ENCODE measurements at places on chromosomes 16 and 17.

- no peak for DNase-seq
Measured at GRCh38 chr17:37839196-37839978, 84.8 kb upstream of the TBC1D3K start.

- no peak for DNase-seq
Measured at GRCh38 chr16:81008505-81008789, 1.4 kb downstream of the CENPN start.

DNA sequence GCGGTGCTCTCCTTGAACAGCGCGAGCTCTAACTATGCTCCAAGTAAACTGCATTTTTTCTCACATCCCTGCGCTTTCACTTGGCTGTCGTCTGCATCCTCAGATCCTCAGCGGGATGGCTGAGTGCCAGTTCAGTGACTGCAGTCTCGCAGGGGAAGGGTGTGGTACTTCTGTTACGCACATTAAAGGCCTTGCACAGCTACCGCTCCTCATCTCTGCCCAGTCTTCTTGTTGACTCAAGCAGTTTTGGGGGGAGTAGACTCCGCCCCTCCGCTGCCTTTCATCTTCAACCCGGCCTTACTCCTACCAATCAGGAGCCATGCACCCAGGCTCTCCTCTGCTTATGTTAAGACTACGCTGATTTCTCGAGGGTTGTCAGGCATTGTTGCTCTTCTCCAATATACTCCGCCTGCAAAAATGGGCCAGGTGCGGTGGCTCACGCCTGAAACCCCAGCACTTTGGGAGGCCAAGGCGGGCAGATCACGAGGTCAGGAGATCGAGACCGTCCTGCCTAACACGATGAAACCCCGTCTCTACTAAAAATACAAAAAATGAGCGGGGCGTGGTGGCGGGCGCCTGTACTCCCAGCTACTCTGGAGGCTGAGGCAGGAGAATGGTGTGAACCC lies 10.0 kb downstream of the ATP5PD start:
- DNase-seq, result peak; percentile 90

DNA sequence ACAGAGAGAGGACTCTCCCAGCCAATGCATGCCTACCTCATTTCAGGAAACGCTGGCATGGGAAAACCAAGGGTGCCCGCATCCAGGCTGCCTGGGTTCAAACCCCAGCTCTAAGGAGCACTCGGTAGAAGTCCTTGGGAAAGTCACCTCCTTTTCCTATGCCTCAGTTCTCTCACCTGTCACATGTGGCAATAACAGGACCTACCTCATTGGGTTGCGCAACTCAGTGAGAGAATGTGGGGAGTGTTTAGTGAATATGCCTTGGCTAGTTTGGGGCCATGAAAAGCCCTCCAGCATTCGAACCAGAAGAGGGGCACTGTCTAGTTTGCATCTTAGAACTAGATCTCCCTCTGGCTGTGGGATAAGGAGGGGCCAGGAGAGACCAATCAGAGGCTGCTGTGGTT lies 9.0 kb upstream of the NXPH3 start:
- DNase-seq, result no peak
